ENCODE measurements at places on chromosomes 4 and X.

- DNase-seq: no peak
These were observed 406.3 kb downstream of the DTHD1 start for GRCh38 chr4:36687681-36688080.

DNA sequence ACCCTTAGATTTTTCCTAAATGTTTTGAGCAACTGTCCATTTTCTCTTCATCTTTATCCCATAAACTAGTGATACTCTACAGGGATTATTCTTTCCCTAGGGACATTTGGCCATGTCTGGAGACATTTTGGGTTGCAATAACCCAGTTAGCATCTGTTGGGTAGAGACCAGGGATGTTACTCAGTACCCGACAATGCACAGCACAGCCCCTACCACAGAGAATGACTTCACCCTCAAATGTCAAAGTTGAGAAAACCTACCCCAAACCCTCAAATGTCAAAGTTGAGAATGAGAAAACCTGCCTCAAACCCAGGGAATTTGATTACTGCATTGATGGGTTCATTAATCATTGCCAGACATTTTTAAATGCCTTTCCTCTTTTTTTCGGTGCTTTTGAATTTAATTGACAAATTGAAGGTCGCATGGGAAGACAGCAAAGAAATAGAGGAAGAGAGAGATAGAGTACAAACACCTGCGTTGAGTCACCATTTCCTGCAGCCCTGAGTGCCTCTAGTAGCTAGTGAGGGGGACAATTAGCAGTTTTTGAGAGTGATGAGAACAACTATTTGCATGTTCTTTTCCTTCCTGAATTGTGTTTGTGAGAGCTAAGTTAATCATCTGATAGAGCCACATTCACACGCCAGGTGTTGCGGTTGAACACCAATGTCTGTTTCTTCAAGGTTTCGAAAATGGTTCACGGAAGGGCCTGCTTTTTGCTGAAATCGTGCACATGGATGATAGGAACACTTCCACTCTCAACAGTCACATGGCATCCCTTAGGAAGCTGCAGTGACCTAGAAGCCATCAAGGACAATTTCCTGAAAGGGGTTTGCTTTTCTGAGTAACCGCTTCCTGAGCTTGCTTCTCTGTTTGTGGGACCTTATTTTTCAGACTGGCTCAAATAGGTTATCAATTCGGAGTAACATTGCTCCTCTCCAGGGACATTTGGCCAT is 203.9 kb upstream of the VCX3A start:
- no peak for DNase-seq

- DNase-seq: no peak
These were observed 107.1 kb downstream of the ANXA10 start for GRCh38 chr4:168199260-168199957.

GRCh38 chr4:54165438-54165837 is 63.7 kb upstream of the PDGFRA start:
- no peak for DNase-seq

- no peak for DNase-seq
These were observed 17.3 kb downstream of the TSC22D3 start for GRCh38 chrX:107758231-107758766.

DNA sequence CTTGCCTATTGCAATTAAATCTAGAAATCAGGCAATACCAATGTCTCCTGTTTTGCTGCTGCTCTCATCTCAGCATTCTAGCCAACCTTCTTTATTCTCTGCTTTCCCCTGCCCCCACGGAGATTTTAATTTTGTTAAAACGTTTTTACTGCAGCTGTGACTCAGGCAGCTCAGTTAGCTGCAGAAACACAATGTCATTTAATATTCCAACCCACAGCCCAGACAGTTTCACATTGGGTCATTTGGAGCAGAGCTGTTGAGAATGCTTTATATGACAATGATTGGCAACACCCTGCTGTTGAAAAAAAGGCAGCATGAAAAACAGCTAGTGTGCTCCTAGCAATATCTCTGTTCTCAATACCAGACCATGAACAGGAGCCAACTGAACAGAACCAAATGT is 12.6 kb upstream of the SLC10A4 start:
- no peak for DNase-seq

DNA sequence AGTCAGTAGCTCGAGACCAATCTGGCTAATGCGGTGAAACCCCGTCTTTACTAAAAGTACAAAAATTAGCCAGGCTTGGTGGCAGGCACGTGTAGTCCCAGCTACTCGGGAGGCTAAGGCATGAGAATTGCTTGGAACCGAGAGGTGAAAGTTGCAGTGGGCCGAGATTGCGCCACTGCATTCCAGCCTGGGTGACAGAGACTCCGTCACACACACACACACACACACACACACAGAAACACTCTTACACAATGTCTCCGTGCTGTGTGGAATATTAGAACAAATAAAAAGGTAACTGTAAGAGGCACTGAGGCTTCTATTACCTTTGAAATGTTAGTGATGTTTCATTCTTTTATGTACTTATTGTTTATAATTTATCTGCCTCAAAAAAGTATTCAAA is 326.6 kb downstream of the GPAT3 start:
- DNase-seq: no peak

DNA sequence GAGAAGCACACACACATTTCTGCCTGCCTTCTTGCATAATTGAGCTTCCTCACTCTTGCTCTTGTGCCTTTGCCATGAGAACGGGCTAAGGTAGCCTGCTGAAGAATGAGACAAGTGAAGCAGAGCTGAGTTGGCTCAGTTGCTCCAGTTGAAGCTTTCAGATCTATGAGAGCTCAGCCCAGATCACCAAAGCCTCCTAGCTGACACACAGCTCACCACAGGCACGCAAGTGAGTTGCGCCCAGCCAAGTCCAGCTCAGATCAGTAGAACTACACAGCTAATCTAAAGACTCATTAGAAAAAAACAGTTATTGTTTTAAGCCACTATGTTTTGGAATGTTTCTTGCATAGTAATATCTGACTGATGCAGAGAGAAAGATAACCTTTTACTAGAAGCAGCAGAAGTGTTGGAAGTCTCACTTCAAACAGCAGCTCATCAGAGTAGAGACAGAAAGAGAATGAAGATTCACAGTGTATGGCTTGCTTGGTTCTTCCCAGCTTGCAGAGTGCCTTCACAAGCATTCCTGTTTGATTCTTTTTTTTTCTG is 362.4 kb downstream of the MID1IP1 start:
- no peak for DNase-seq

DNA sequence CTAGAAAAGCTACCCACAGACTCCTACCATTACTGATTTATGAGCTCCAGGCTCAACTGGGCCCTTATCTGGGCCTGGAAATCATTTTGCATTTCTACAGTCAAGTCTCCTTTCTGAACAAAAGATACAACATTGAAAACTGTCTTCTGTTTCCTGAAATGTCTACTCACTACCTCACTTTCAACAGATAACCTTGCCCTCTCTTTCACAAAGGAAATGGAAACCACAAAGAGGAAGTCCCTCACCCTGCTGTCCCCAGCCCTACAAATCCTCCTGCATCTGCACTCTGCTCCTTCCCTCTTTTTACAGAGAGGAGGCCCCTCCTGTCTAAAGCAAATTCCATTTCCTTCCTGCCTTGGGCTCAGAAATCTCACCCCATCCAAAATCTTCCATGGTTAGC is 24.8 kb upstream of the CYBB start:
- DNase-seq: no peak

DNA sequence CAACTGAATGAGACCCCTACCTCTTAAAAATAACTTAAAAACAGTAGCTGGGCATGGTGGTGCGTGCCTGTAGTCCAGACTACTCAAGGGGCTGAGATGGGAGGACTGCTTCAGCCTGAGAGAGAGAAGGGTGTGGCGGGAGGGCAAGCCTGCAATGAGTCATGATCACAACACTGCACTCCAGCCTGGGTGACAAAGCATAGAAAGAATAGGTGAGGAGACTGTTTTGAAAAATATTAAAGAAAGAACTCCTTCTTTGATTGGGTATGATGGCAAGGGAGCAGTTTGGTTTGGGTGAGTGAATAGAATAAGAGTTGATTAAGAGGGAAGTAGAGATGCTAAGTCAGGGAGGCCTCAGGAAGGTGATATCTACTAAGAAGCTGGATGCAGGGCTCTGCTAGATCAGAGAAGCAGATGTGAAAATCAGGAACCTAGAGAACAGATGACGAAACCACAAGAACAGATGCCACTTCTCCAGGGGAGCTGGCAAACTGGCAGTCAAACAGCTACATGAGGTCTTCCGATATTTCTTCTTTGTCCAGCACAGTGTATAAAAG is 318.6 kb downstream of the OPHN1 start:
- no peak for DNase-seq

DNA sequence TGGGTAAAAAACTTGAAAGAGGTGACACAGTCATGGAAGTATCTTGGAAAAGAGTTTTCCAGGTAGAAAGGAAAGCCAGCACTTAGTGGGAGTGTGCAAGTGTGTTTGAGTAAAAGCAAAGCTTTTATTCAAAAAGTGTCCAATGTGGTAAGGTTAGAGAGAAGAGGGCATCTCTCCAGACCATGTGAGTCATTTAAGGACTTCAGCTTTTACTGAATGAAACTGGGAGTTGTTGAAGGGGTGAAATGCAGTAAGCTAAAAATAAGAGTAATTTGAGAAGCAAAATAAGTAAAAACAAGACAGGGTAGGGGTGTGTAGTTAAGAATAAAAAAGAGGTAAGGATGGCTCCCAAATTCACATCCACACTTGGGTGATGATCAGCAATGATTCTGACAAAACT is 238.9 kb downstream of the SLC7A11 start:
- DNase-seq: no peak

GRCh38 chr4:1922821-1923220 is 51.6 kb downstream of the NSD2 start:
- no peak for DNase-seq

DNA sequence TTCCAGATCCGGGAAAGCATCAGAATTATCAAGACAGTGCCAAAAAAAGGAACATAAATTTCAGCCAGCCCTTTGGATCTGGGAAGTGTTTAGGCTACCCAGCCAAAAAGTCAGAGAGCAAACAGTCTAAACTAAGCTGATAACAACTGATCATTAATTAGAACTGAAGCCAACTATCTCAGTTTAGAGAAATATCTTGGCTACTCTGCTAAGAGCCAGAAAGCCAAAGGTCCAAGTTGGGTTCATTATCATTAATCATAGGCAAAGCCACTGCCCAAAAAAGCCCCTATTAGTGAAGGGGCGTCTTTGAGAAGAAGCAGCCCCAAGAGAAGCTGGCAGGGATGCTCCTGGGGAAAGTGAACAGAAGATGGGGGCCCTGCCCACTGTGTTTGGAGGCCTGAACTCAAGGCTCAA is 37.0 kb upstream of the SHISA3 start:
- no peak for DNase-seq

DNA sequence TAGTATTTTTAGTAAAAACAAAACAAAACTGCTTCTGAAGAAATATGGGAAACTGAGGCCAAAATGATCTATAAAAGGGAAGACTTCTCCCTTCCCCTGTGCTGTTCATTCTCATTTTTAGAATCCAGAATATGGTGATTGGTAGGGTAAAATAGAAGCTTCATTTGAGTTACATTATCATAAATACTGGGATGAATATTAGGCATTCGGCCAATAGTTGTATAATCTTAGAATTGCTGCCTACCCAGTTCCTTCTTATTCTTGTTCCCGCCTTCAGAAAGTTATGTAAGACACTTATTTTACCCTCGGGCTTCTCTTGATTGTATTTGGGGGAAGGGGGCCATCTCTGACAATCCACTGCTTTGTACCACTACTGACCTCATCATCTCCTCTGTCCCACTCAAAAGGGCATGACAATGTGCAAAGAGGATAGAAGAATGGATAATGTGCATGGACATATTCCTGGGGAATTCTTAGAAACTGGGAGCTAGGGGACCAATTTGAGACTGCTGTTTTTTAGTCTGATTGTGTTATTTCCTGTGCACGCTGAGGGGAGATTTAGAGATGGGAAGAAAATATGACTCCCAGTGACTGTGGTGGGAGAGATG is 588 bp downstream of the ART3 start:
- no peak for DNase-seq

- no peak for DNase-seq
These were observed 237.5 kb upstream of the ANXA10 start for GRCh38 chr4:167854881-167855280.

- peak; percentile 33 for DNase-seq
These were observed 2.1 kb downstream of the GEMIN8 start for GRCh38 chrX:14027511-14028019.

GRCh38 chr4:105350859-105351490 is 122.9 kb downstream of the PPA2 start:
- no peak for DNase-seq
